ENCODE measurements at places on chromosomes 6 and 20. TPM values are rescaled to one million over a fixed set of nuclear protein-coding genes. Genes with fewer than 3 reads are reported as not detected.

The CST5 gene
- not detected for total RNA-seq

The OSBPL2 gene
- total RNA-seq, result 74.5 TPM

DNA sequence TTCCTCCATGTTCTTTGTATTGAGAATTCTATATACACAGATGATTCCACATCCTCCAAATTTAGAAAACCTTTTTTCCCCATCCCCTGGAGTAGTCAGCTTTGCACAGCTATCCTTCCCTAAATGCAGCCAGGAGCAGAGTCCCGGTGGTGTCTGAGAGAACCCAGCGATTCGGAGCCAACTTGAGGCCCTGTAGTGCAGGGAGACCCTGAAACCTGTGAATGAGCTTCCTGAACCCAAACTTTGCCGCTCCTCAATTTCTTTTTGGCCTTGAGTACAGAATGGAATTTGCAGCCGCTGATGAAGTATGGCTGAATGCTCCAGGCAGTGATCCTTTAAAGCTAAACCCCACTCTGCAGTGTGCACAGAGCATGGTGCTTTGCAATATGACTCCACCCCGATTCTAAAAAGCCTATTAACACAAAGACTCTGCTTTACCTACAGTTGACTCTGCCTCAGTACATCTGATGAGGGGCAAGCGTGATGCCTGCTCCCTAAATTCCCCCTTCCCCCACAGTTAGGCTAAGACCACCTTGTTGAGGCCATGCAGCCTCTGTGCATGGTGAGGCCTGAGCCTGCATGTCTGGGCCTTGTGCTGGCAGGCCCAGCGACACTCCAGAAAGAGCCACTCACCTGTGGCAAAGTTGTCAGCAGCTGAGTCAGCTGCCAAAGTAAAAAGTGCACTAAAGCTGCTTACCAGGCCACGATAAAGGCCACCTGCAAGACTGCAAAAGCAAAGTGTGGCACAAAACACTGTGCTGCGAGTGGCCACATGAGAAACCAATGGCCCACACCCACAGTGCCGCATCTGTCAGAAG is 82.1 kb downstream of the PLEKHG1 start:
- DNase-seq, result no peak

- no peak for DNase-seq
Observed at GRCh38 chr20:44296011-44296410, 15.0 kb downstream of the FITM2 start.
